Effector CD8-positive, alpha-beta T cell (primary cell): ENCODE measurements at places on chromosomes 11 and 22.
A peak's percentile ranks its signal among the peaks of the same experiment; 100 is the strongest.

DNA sequence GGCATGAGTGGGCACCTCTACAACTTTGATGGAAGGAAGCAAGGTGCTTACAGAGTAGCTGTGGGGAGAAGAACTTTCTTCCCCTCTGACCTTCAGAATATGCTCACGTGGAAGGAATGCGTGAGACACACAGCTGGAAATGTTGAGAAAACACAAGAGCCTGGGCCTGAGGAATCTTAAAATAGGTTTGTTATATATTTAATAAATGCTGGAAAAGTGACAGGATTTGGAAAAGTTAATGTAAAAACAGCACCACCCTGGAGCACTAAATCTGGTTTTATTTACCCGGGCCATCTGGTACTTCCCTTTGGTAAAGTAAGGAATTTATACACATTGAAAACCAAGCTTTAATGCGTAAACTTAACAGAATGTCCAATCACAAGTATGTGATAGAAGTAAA lies 14.0 kb upstream of the AMPD3 start:
- no peak for DNase-seq

GRCh38 chr22:40484906-40485669 lies 114.7 kb downstream of the SGSM3 start:
- DNase-seq, result no peak

DNA sequence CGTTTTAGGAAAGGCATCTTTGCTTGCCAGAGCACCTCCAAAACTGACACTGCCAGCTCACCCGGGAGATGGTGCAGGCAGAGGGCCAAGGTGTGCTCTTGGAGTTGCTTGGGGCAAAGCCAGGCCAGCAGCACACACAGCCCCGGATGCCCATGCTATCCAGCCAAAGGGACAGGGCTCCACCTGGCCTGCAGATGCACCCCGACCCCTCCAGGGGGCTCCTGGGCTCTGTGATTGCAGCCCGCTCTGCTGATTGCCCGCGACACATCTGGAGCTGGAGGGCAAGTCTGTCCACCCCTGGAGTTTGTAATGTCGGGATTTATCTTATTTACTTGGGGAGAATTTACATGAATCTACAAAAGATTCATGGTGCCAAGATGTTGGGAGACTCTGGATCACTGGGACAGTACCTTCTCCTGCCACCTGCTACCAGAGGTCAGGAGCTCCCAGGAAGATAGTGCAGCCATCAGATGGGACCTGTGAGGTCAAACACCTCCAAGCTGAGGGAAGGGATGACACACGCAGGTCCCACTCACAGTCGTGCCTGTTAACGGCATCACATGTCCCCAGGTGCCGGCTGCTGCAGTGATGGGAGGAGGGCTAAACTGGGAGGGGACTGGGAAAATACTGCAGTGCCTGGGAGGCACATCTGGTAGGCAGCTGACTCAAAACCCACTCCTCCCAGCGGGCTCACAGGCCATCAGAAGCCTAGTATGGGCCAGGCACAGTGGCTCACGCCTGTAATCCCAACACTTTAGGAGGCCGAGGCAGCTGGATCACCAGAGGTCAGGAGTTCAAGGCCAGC lies 17.2 kb downstream of the CBX7 start:
- peak; percentile 10 for DNase-seq

- DNase-seq, result no peak
Observed at GRCh38 chr22:43479301-43479950, 67.6 kb downstream of the MPPED1 start.

- DNase-seq, result no peak
Observed at GRCh38 chr22:35597692-35598395, 19.3 kb downstream of the MB start.

- DNase-seq, result no peak
Observed at GRCh38 chr11:96116376-96116775, 192.5 kb upstream of the MTMR2 start.

DNA sequence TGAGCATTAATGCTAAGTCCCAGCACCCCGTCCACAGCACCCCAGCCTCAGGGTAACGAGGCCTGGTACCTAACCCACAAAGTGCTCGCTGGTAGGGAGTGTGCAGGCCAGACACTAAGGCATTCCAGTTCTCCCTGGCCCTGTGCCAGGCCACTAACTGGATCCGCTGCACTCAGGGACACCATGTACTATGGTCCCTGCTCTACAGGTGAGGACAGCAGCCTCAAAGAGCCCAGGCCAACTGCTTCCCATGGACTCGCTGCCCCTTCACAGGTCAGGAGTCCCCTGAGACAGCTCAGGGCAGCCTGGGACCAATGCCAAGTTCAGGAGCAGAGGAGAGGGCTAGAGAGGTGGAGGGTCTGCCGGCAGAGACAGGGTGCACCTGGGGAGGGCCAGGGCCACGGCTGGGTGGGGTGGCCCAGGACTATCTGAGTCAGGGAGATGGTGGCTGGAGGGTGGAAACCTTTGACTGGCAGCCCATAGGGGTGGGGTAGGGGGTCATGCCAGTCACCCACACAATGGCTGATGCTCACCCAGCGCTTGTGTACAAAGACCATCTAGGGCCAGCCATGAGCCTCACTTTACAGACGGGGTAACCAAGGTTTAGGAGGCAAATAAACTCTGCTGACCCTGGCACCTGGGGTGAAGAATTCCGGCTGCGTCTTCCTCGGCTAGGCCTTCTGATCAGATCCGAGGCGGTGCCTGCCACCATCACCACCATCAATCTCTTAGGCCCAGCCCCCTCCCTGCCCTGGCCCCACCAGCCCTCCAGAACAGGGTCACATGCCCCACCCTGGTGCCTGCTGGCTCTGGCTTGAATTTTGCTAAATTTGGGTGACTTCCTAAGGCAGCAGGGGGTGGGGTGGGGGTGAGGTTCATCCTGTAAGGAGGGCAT lies 5.6 kb downstream of the OSBPL5 start:
- DNase-seq, result no peak

DNA sequence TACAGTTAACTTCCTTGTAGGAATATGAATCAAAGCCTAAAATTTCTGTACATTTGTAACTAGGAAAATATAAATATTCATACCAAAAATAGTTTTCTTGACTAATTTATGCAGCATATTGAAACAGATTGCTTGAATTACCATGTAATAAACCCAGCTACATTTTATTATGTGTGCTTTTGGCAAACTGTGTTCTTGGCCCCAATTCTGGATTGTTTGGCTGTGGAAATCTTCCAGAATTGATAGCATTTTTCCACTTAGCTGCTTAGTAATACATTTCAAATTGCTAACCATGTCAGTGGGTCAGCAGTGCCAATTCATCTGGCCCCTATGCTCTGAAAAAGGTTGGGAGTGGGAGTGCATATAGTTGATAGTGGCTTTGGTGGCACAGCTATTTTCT lies 32.3 kb downstream of the PDHX start:
- DNase-seq, result no peak

- DNase-seq, result no peak
Observed at GRCh38 chr11:45368697-45369096, 82.6 kb upstream of the SYT13 start.

- DNase-seq, result no peak
Observed at GRCh38 chr11:131549099-131549498, 178.7 kb downstream of the NTM start.

DNA sequence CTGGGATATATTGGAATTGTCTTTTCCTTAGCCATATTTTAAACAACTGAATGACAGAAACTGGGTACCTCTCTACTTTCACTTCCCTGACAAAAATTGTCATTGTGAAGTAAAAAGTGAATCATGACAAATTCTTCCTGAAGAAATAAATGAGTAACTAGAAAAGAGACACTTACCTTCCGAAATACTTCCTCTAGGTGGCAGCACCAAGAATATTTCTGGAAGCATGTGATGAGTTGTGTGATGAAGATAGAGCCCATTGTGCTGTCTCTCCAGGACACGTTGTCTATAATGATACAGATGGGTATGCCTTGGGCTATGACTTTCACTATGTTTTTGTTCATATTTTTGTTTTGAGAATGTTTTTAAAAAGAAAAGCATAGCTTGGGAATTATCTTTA lies 21.5 kb downstream of the CASP4 start:
- no peak for DNase-seq

DNA sequence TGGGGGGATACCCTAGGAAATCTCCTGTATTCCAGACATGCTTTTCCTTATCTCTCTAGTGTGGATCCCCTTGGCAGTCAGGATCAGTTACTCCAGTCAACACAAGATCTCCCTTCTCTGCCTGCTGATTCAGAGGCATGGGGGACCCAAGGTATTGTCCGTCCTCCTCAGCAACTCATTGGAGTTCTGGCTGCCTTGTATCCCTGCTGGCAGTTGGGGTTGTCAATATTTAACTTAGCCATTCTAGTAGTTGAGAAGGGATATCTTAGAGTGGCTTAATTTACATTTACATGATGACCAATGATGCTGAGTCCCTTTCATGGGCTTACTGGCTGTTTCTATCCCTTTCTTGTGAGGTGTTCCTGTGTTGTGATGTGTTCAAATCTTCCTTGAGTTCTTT lies 74.2 kb downstream of the GRK3 start:
- no peak for DNase-seq

DNA sequence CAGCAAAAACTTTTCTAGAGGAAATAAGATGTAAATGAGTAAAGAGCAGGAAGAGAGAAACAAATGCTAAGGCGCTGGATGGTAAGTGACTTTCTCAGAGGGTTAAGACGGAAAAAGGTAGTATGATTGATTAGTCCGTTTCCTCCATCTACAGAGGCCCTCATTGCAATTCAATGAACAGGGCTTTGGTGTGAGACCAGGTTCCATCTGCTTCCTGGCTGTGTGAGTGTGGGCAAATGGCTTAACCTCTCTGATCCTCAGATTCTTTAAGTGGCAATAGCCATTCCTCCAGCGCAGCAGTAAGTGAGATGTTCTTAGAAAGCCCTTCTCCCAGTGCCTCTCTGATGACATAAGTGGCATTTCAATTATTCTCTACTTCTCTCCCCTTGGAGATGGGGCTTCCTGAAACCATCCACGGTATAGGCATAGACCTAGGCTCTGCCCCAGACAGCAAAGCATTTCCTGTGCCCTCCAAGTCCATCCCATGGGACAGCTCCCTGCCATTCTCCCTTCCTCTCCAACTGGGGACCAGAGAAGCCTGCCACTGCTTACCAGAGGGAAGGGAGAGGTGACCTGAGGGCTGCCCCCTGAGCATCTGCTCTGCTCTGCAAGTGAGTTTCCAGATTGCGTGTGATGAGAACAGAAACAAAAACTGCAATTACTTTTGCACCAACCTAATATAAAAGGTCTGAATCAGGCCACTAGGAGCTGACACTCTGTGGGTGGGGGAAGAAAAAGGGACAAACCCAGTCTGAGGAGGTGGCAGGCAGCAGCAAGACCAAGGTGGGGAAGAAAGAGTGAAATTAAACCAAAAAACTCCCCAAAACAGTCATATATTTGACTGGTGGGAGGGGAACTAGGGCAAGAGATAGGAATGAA lies 12.7 kb upstream of the CD44 start:
- DNase-seq, result no peak

GRCh38 chr11:71530602-71531001 lies 3.5 kb downstream of the KRTAP5-7 start:
- DNase-seq, result no peak

- DNase-seq, result no peak
Observed at GRCh38 chr11:44530413-44531115, 34.9 kb upstream of the CD82 start.

- DNase-seq, result no peak
Observed at GRCh38 chr22:46085828-46086576, 64.3 kb upstream of the PPARA start.

GRCh38 chr22:26894362-26894761 lies 237.0 kb downstream of the MIAT start:
- DNase-seq, result no peak

DNA sequence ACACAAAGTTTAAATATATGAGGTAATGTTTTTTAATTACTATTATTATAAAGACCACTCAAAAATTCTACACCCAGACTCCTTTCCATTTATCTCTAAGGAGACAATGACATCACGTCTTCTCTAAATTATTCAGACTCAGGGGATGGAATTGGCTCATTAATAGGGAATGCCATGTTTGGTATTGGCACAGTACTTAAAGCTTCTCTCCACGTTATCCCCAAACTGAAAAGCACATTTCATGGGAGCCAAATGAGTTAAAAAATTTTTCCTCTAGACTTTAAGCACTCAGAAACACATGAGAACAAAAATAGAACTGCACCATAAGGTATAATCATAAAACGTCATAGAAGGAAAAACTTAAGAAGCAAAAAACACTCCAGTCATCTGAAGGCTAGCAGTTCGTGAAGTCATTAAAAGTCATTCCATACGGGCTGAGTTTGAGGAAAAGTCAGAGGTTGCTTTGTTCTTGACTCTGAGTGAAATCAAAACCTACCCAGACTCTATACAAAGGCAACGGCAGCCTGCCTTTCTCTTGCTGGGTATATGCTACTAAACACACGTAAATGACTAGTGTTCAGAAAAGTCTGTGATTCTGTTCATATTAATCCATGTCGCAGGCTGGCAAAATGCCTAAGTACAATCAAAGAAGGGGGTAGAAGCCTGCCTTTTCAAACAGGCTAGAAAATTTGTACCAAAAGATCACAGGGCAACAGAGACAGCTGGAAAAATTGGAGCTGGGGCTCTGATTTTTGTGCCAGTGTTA lies 8.7 kb upstream of the MPPED2 start:
- no peak for DNase-seq

GRCh38 chr11:19391652-19392051 lies 150.9 kb upstream of the E2F8 start:
- no peak for DNase-seq

DNA sequence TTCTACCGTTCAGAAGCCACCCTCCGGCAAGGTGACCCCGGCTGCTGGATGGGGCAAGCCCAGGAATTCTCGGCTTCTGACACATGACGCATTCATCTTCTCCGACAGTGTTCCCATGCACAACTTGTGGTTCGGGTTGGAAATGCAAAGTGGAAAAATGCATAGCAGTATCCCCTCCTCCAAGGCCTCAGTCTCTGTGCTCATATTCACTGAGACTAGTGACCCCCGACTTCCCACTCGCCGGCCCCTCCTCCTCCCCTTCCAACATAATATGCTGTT lies 70.0 kb upstream of the NTM start:
- no peak for DNase-seq

GRCh38 chr11:118930094-118930712 lies 4.5 kb upstream of the BCL9L start:
- peak; percentile 86 for DNase-seq
